ENCODE measurements at places on chromosomes 3 and 15. TPM values are rescaled to one million over a fixed set of nuclear protein-coding genes. Genes with fewer than 3 reads are reported as not detected.

DNA sequence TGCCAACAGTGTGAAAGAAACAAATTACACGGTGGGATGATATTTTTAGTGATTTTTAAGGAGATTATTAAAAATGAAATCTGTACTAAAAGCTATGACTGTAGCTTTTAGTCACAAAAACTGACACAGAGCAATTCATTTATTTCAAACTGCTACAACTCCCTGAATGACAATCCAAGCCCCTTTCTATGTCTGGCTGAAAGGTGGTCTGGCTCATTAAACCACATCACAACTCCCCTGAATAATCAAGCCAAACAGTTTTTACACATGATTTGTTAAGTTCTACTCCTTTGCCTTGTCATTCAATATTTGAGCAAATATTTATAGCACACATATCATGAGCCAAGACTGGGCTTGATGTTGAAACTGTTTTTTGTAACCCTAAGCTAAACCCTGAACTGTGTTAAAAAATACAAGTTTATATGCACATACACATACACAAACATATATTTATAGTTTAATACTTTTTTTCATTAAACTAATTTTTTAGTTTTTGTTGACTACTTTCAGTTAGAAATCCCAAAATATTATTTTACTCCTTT is 125.5 kb downstream of the RBMS3 start:
- DNase-seq = no peak

DNA sequence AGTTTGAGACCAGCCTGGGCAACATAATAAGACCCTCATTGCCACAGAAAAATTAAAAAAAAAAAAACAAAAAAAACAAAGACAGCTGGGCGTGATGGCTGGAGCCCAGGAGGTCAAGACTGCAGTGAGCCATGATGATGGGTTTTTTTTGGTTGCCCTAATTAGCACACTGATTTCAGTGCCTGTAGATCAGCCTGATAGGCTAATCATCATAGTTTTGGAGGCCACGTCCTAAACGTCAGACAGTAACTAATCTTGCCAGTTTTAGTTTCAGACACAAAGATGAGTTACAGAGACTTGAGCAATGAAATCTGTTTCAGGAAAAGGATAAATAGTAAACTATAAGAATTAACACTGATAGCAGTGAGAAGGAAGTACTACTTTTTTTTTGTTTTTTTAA is 55.4 kb downstream of the LRCH3 start:
- no peak for DNase-seq

DNA sequence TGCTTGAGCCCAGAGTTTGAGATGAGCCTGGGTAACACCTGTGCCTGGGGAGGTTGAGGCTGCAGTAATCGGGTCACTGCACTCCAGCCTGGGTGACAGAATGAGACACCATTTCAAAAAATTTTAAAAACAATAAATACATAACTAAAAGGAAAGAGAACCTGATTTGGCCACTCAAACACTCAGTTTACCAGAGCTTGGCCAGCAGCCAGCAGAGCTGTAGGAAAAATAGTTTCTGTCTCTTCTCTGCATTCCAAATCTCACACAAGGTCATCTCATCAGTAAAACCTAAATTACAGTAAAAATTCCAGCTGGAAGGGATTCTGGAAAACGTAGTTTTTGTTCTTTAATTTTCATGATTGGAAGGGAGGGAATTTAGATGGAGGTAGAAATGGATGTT is 7.8 kb upstream of the PPM1L start:
- no peak for DNase-seq

C3orf49 gene
- total RNA-seq = not detected

- DNase-seq = no peak
These were observed 65.5 kb upstream of the SLC7A14 start for GRCh38 chr3:170651260-170651845.

- DNase-seq = no peak
These were observed 126.5 kb upstream of the MITF start for GRCh38 chr3:69612791-69613190.

GOLGA8N gene
- total RNA-seq = 12.2 TPM

LOXL1 gene
- 20.2 TPM for total RNA-seq

CCK gene
- total RNA-seq = 1.3 TPM

- DNase-seq = peak; percentile 72
These were observed 951 bp downstream of the FNDC3B start for GRCh38 chr3:172040078-172040980.

KBTBD13 gene
- total RNA-seq = not detected

DNA sequence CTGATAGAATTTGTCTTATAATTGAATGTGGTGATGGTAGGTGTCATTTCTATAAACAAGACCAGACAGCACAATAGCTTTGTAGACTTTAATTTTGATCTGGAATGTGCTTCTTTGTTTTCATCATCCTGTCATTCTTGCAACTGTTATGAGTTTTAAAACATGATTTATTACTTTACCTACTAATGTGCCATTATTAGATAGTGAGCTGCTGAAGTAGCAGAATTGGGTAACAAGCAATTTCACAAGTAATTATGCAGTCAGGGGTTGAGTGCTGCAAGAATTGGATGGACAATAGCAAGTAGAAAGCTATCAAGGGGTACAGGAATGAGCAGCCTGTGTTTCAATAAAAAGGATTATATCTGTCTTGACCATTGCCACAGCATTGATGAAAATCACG is 975.6 kb downstream of the ROBO1 start:
- DNase-seq = no peak

DNA sequence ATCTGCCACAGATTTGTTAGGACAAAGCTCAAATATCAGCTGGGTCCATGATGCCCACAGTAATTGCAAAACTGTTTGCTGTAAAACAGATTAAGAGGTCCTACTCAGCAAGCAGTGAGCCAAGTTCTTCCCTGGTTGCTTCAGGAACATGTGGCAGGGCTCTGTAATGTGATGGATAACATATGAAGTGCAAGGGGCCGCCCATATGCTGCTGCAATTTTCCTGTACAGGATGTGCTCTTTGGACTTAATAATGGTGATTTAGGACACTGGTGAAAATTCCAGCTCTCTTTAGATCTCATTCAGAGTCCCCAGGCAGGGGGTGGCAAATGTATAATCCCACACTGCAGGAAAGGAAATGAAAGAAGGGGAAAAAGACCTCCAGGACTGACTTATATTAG is 289.4 kb downstream of the LSAMP start:
- DNase-seq = no peak

GRCh38 chr3:60448696-60449095 is 802.6 kb downstream of the FHIT start:
- DNase-seq = no peak
